Stimulated activated CD8-positive, alpha-beta memory T cell treated with anti-CD3 and anti-CD28 coated beads, Interleukin-4, amount 100 ng/mL, for 24 hours (primary cell): ENCODE measurements at places on chromosomes 5 and 9.

DNA sequence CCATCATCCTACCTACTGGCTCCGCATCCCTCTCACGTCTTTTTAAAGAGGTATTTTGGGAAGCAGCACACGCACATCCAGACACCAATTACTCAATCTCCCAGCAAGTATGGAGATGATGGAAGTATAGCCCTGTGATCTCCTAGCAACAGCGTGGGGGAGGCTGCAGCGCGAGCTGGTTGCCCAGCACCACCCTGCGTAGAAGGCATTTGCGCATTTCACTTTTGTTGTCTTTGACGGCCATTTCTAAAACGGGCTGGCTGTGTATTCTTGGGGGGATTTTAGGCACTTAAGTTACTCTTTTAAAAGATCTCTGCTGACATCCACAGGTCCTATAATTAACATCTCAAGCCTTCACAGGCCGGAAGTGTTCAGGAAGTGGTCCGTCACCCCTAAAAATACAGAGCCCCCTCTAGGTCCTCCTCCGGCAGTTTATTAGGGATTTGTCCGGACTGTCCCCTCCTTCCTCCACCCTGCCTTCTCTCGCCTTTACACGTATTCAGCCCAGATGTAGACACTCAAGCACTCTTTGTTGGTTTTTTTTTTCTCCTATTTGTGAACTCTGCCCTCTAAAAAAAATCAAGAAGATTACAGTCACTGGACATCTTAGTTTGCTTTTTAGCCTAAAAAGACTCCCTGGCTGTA, 371.4 kb downstream of the NTRK2 start:
- no peak for DNase-seq

GRCh38 chr5:102690910-102691309, 64.2 kb upstream of the PAM start:
- no peak for DNase-seq

DNA sequence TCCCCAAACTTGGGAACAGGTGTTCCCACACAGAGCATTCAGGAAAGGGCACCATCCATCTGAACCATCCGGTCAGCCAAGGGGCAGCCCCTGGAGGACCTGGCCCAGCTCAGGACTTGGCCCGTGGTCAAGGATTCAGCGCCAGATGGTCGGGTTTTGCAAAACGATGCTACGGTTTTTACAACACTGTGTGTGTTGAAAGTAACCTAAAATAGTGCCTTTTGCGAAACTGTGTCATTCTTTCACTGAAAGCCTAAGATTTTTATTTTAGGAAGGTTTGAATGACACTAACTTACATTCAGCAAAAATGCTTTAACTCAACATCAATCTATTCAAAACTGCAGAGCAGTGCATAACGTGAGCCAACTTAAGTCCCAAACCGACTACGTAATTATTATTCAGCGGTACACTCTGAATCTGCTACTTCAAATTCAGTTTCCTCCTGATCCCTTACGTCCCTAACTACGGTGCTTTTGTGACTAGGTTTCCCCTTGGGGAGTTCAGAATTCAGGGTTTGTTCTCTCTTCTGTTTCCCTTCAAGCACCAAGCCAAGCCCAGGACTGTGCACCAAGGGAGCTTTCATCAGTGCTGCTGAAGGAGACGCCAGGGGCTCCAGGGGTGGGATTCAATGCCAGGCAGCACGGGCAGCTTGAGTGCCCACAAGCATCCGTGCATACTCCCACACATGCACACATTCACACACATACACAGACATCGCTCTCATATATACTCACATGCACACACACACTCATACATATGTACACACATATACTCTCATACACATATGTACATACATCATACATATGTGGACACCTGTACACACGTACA, 25.8 kb downstream of the LPCAT1 start:
- no peak for DNase-seq

DNA sequence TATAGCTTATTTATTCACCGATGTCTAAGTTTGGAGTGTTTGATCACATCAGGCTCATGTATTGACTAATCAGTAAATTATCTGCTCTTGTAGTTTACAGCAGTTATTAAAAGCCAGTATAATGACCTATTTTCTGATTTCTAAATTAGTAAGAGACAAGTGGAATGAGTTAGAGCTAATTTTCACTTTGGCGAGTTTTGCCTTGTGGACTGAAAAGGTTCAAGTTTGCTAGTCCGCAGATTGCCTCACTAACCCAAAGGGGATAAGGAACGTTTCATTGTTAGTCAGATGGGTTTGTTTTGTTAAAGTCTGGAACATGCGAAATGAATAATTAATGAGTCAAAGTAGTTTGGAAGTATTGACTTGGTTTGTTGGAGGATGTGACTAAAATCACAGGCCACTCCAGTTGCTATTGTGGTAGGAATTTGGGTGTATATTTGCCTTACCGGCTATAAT, 40.1 kb downstream of the SMARCA2 start:
- DNase-seq, result no peak

DNA sequence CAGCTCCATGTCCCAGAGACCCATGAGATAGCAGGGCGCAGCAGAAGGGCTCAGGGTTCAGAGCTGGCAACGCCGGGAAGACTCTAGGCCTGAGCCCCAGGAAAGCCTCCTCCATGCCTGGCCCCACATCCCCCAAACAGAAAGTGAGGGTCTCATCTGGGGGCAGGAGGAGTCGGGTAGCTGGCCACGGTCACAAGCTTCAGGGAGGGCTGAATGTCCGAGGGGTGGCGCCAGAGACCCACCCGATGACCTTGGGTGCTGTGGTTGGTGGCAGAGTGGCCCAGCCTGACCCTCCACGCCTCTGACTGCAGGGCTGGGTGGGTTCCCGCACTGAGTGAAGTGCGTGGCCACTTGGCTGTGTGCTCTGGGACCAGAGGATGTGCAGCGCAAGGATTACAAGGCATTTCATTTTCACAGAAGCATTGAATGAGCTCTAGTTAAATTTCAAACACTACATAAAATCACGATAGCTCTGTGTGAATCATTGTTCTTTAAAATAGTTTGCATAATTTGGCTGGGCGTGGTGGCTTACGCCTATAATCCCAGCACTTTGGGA, 3.0 kb downstream of the C8G start:
- no peak for DNase-seq

DNA sequence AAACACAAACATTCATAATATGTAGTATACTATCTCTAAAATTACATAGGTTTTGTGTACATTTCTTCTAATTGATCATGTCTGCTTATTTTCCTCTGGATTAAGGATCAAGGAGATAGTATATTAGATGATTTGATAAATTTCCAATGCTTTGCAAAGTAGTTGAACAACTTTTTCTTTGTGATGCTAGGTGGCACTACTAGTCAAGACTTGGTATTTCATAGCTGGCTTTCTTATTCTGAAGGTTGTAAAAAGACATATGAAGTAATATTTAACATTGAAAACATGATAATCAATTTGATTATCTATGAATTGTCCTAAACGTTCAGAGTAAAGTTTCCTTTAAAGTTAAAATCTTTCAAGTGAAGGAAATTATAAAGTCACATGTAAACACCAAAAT, 106.1 kb upstream of the FGF10 start:
- no peak for DNase-seq

GRCh38 chr5:142587354-142587965, 98.4 kb downstream of the FGF1 start:
- DNase-seq, result no peak

GRCh38 chr5:37184748-37185364, 64.3 kb downstream of the CPLANE1 start:
- no peak for DNase-seq

DNA sequence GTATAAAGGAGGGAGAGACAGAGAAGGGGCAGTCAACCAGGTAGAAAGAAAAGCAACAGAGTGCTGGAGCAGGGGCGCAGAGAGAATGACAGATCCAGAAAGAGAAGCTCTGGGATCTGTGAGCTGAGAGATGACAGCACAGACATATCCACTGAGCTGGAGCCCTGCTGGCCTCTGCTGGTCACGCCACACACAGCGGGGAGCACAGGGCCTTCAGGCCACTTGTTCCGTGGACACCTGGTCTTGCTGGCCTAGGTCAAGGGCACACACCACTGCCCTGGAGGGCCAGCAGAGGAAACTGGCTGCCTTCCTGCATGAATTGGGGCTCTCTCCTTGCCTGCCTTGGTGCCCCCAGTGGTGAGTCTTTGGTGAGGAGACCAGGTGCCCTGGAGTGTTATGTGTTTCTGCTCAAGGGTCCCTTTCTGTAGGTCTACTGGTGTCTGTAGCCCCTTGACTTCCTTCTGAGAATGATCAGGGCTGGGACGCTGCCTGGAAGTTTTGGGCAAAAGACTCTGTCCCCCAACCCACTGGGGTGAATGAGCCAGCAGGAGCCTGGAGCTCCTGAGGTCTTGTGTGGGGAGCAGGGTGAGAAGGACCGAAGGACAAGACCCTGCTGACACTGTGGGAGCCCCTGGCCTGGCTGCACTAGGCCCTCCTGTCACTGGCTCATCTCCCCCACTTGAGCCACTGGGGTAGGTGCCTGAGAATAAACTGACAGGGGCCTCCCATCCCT, 59.2 kb upstream of the ADAMTS2 start:
- DNase-seq, result no peak

DNA sequence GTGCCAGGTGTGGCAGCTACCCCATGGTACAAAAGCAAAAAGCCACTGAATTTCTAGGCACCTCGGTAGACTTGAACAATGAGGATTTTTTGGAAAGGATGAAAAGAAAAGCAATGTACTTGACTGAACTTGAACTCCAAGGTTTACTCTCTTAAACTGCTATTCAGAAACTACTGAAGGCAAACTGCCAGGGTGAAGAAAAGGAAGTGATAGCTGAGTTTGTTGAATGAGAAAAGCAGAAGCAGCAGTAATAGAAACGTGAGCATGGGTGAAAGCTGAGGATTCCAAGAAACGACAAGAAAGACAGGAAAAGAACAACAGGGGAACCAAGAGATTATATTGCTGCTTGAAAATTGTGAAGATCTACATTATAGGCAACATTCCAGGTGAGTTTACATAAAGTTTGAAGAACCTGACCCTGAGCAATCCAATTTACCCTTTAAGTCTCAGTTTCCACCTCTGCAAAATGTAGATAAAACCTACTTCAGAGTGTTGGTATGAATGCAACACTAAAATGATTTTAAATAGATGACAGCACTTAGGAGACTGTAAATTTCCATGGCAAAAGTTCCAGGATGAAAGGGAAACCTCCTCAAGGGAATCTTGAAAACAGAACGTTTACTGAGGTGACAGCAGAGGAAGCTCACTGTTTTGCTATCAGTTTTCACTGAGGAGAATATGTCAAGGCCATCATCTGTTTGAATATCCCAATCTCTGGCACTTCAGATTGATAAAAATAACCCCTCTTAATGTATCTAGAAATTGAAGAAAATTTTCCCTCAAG, 245.8 kb downstream of the SPATA31D1 start:
- no peak for DNase-seq

DNA sequence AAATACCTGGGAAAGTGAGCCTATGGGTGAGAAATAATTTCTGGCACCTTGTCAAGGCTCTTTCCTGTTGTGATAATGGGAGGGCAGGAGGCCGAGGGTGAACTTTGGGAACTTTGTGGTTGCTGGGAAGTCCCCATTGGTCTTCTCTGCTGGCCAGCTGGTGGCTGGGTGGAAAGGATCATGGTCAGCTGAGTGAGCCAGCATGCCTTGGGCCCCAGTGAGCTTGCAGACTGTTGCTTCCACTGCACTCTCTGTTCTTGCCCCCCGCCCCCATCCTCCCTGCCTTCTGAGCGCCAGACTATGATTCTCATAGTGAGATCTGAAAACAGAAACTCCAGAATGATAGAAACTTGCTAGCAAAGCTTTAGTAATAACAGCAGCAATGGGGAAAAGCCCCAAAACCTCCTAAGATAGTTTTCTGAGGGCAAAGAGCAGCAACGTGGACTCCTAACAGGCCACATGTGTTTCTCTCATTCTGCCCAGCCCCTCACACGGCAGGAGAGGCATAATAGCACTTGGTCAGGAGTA, 139.2 kb upstream of the SMARCA2 start:
- peak; percentile 49 for DNase-seq

- no peak for DNase-seq
Measured at GRCh38 chr9:91857291-91858212, 92.5 kb downstream of the ROR2 start.

DNA sequence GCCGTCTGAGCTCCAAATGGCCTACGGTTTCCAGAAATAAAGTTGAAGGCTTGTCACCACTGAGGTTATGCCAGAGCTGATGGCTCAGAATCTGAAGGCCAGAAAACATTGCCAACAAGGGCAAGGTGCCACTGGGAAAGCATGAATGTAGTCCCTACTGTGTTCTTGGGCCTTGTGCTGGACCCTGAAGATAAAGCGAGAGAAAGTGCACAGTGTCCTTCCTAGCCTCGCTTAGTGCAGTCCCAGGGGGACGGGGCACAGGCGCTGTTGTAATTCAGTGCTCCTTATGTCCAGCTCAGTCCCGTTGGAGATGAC, 84.5 kb downstream of the NDFIP1 start:
- no peak for DNase-seq

- DNase-seq, result no peak
Measured at GRCh38 chr9:81557452-81558090, 131.8 kb downstream of the TLE1 start.

DNA sequence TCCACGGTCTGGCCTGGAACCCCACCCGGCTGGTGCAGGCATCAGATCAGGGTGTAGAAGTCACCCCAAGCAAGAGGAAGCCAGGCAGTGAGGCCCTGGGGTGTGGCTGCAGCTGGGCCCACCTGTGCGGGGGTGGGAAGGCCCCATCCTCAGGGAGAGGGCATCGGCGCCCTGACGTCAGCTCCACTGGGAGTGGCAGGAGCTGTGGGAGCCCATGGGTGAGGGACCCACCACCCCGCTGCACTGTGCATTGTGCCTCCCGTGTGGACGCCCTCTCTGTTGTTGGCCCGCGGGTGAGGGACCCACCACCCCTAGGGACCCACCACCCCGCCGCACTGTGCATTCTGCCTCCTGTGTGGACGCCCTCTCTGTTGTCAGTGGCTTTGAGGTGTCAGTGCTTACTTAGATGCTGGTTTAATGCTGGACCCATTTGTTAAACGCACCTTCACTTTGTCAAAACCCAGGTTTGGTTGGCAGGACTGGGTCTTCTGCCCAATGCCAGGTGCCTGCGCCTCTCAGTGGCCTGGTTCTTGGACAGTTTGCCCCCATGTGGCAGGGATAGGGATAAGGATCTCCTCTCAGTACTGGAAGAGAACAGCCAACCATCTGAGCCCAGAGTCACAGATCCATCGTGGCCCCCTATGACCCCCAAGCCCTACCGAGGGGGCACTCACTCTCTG, 6.9 kb upstream of the EXOC3 start:
- DNase-seq, result no peak

- DNase-seq, result no peak
Measured at GRCh38 chr5:53425687-53426511, 54.5 kb upstream of the FST start.
